Activated CD4-positive, alpha-beta memory T cell treated with anti-CD3 and anti-CD28 coated beads, Interleukin-2, amount 10 ng/mL, durations not matched to agents 7 days and 5 days (primary cell): ENCODE measurements at places on chromosomes 12 and 14.

- no peak for DNase-seq
Observed at GRCh38 chr12:32457251-32458025, 58.1 kb downstream of the FGD4 start.

GRCh38 chr14:79788346-79788745 is 423.0 kb downstream of the DIO2 start:
- DNase-seq, result no peak

GRCh38 chr12:70919597-70920035 is 922 bp downstream of the PTPRR start:
- no peak for DNase-seq

DNA sequence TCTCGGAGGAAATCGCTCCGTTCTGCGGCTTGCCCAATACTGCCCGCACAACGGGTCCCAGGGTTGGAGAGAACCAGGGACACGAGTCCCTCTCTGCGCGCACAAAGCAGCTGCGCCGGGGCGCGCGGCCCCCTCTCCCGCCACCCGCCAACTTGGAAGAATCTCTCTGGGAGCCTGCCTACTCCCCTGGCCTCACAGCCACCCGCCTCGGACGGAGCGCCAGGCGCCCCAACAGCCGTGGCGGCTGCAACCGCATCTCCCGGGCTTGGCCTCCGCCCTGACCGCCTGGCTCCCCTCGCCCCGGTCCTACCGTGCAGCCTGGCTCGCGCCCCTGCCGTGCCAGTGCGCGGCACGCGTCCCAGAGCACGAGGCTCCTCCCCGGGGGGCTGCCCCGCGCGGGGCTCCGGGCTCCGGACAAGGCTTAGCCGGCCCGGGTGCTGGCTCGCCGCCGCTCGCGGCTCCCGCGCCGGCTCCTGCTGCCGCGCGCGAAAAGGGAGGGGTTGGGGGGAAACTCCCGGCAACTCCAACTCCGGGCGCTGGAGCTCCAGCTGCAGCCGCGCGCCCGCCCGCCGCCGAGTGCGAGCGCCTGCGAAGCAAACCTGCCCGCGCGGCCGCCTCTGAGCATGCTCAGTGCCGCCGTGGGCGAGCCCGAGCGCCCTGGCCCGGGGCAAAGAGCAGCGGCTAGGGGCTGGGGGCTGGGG is at the start of gene STXBP6:
STXBP6 (minus strand) TSS at position 580 of the 701 bp plus-strand sequence. CDS start 75,329 bp downstream, outside the sequence.
- DNase-seq, result no peak

DNA sequence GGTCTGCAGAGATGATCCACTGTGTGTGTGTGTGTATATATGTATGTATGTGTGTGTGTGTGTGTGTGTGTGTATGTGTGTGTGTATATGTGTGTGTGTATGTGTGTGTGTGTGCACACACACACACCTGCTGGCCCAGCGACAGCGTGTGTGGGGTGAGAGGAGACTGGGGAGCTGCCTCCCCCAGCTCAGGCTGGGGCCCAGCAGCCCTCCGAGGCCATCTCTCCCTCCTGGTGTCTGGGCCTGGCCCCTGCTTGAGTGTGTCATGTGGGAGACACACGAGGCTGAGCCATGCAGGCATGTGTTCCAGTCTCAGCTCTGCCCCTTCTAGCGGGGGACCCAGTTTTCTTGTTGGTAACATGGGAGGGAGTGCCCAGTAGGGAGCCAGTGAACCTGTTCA is 10.0 kb upstream of the TNFAIP2 start:
- no peak for DNase-seq

- no peak for DNase-seq
Observed at GRCh38 chr14:101320396-101320795, 240.9 kb upstream of the DIO3 start.

DNA sequence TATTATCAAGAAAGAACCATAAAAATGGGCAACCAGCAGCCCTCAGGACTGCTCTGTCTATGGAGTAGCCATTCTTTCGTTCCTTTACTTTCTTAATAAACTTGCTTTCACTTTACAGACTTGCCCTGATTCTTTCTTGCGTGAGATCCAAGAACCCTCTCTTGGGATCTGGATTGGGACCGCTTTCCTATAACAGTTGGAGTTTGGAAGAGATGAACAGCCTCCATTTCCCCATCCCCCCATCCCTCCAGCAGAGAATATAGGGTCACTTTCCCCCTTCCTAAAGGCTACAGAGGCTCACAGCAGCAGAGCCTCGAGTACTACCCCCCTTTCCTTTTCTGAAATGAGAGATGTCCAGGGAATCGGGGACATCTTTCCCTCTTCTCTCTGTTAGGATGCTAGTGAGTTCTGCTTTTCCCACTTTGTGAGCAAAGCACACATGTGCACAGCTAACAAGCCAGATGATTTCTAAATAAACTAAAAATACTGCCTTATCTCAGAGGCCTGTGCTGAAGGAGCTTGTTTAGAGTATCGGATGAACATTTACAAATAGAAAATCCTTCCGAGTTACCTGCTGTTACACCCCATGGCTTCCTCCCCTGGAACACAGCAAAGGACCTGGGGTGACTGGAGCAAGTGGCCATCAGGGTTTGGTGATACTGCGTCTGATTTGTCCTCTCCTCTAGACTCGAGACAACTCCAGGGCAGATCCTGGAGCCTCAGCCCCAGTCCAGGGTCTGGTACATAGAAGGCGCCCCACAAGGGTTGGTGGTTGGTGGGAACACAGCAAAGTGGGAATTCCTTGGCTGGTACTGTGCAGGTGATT is 144.2 kb downstream of the SLC38A6 start:
- DNase-seq, result no peak

DNA sequence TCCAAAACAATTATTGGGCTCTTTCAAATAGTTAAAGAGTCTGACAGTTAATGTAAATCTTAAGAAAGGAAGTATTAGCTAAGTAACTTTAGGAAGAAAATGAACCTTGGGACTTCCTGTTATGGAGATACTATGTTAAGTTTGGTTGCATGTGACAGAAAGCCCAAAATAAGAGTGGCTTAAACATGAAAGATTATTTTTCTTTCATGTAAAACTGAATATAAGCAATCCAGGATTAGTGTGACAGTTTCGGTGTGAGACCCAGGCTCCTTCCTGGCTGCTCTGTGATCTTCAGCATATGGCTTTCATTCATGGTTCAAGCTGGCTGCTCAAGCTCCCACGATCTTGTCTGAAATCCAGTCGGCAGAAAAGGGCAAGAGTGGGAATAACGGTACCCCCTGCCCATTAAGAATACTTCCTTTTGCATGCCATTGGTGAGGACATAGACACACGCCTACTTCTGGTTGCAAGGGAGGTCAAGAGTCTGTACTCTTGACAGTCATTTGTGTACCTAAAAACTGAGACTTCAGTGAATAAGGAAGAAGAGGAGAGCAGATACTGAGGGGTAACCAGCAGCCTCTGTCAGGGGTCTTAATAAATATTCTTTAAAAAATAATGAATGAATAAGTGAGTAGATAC is 2.2 kb upstream of the RPAP3 start:
- DNase-seq, result no peak

GRCh38 chr14:83312511-83312910 is 1778.9 kb upstream of the SEL1L start:
- DNase-seq, result no peak

GRCh38 chr14:74713395-74713735 is 421 bp downstream of the FCF1 start:
- DNase-seq, result no peak
